Activated naive CD8-positive, alpha-beta T cell treated with anti-CD3 and anti-CD28 coated beads for 36 hours (primary cell): ENCODE measurements at places on chromosomes 11 and 22. TPM values are rescaled to one million over a fixed set of nuclear protein-coding genes. Genes with fewer than 3 reads are reported as not detected.
A peak's percentile ranks its signal among the peaks of the same experiment; 100 is the strongest.

DNA sequence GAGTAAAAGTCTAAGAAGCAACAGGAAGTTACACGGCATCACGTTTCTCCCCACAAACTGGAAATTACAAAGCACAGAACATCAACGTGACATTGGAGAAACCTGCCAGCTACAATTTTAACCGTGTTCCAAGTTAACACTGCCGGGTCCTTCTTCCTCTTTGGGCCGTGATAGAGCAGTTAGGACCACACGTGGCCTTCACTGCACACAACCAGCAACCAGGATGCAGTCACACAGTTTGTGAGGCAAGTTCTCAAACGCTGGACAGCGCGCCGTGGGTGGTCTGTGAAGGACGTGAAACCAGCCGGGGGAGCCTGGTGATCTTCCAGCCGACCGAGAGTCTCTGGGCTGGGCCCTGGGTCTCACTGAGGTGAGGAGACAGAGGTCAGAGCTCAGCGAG lies 14.6 kb downstream of the C11orf21 start:
- DNase-seq = no peak
- H3K27me3 ChIP-seq = no peaks in the 10 kb centered on the region
- peaks cover 5% of the 10 kb centered on the region for H3K36me3 ChIP-seq
- H3K4me1 ChIP-seq = peaks cover 7% of the 10 kb centered on the region

GRCh38 chr22:44685384-44686056 lies 16.5 kb upstream of the PRR5 start:
- peaks cover 38% of the 10 kb centered on the region for H3K4me1 ChIP-seq
- H3K27me3 ChIP-seq = no peaks in the 10 kb centered on the region
- H3K27ac ChIP-seq = peak overlapping the region; percentile 82

DNA sequence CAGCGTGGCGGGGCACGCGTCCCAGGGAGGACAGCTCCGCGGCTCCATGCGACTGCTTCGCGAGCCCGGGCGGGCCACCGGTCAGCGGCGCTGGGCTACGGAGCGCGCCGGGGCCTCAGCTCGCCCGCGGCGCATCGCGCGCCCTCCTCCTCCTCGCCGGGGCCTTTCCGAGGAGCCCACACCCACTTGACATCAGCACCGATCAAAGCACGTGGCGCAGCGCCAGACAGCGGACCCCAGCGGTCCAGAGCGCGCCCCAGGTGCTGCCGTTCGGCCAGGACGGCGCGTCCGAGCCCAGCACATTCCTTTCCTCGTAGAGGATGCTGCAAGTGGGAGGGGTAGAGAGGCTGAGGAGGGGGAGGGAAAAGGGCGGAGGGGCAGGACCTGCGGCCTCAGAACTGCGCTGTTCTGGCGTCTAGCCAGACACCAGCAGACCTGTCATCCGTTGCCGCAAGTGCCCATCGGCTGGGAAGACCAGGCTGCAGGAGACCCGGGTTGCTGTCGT lies 88.6 kb downstream of the PLEKHA7 start:
- peaks cover 9% of the 10 kb centered on the region for H3K4me1 ChIP-seq
- DNase-seq = peak; percentile 36
- H3K27ac ChIP-seq = peak overlapping the region; percentile 48
- no peaks in the 10 kb centered on the region for H3K36me3 ChIP-seq

FAT3 gene
- not detected for total RNA-seq

SPON1 gene
- 0.95 TPM for total RNA-seq

- H3K36me3 ChIP-seq = no peaks in the 10 kb centered on the region
- H3K27me3 ChIP-seq = no peaks in the 10 kb centered on the region
- H3K4me1 ChIP-seq = no peaks in the 10 kb centered on the region
- DNase-seq = no peak
Measured at GRCh38 chr11:125084057-125084416, 20.9 kb downstream of the SLC37A2 start.

GRCh38 chr11:119361941-119362725 lies 15.6 kb upstream of the MFRP start:
- no peaks in the 10 kb centered on the region for H3K36me3 ChIP-seq
- no peak overlapping the region for H3K4me3 ChIP-seq
- no peak overlapping the region for H3K27ac ChIP-seq
- DNase-seq = no peak
- peaks cover 53% of the 10 kb centered on the region for H3K27me3 ChIP-seq
- H3K4me1 ChIP-seq = peaks cover 5% of the 10 kb centered on the region

DNA sequence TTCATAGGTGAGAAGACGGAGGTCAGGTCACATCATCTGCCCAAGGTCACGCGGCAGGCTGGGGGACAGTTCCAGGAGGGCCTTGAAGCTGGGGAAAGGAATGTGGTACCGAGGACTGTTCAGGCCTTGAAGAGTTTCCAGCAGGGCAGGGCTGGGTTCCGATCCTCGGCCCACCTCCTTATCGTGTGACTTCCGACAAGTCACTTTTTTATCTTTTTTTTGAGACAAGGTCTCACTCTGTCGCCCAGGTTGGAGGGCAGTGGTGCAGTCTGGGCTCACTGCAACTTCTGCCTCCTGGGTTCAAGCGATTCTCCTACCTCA lies 623 bp downstream of the NDUFS8 start:
- peak overlapping the region; percentile 95 for H3K27ac ChIP-seq
- H3K4me3 ChIP-seq = peak overlapping the region; percentile 92
- no peak for DNase-seq
- peaks cover 3% of the 10 kb centered on the region for H3K36me3 ChIP-seq

DNA sequence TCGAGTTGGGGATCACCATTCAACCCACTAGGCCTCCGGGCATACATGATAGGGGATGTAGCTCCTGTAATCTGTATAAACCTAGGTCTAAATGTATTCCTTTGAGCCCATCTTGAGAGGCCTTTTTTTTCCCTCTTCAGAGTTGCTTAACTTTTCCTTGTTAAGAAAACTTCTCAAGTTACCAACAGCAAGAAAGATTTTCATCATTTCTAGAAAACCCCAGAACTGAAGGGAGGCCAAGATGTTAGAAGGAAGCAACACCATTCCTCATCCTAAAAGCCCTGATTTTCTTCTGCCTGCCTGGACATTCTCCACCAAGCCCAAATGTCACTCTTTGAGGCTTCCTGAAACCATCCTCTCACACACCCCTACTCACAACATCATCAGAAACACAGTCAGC lies 79.4 kb downstream of the TMPRSS5 start:
- H3K4me3 ChIP-seq = no peak overlapping the region
- no peaks in the 10 kb centered on the region for H3K4me1 ChIP-seq

GRCh38 chr11:15824060-15824459 lies 532.3 kb downstream of the SOX6 start:
- H3K27me3 ChIP-seq = peaks cover 13% of the 10 kb centered on the region
- no peaks in the 10 kb centered on the region for H3K4me1 ChIP-seq

ARHGAP42 gene
- 0.58 TPM for total RNA-seq

CDC45 gene
- total RNA-seq = 110 TPM

DNA sequence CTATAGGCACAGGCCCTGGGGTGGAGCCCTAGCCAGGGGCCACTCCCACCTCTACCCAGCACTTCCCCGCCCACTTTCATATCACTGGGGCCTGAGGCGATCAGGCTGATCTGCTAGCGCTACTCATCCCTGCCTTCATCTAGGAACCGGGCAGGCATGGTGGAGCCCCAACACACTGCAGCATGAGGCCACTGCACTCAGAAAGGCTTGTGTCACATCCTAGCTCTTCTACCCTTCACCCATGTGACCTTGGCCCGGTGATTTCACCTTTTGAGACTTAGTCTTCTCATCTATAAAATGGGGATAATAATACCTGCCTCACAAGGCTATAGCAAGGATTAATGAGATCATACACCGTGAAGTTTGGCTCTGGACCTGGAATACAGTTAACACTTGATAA lies 18.1 kb upstream of the GDPD5 start:
- H3K27ac ChIP-seq = no peak overlapping the region
- peaks cover 3% of the 10 kb centered on the region for H3K27me3 ChIP-seq
- H3K4me1 ChIP-seq = peaks cover 3% of the 10 kb centered on the region
- H3K4me3 ChIP-seq = no peak overlapping the region
- H3K36me3 ChIP-seq = no peaks in the 10 kb centered on the region

DNA sequence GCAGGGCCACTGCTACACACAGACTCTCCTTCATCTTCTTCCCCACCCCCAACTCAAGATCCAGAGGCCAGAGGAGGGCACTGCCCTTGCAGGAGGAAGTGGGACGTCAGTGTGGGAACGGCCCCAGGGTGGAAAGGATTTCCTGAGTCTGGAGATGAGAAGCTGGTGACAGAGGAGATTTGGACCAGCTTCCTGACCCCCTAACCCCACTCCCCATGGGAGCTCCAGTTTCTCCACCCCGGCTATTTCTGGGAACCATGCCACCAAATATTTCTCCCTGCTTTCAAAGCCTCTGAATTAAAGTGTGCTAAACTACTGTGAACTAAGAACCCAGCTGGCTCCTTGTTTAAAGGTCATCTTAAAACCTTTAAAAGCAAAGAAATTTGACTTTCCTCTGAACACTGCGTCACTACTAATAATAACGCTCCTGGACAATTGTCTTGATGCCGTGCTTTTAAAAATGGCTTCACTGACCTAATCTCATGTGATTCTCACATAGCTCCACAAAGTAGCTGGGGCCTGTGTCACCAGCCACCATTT lies 46.6 kb downstream of the CWC15 start:
- H3K27ac ChIP-seq = no peak overlapping the region
- H3K4me1 ChIP-seq = peaks cover 33% of the 10 kb centered on the region
- DNase-seq = no peak
- peaks cover 14% of the 10 kb centered on the region for H3K36me3 ChIP-seq
- no peak overlapping the region for H3K4me3 ChIP-seq
- H3K27me3 ChIP-seq = no peaks in the 10 kb centered on the region

DNA sequence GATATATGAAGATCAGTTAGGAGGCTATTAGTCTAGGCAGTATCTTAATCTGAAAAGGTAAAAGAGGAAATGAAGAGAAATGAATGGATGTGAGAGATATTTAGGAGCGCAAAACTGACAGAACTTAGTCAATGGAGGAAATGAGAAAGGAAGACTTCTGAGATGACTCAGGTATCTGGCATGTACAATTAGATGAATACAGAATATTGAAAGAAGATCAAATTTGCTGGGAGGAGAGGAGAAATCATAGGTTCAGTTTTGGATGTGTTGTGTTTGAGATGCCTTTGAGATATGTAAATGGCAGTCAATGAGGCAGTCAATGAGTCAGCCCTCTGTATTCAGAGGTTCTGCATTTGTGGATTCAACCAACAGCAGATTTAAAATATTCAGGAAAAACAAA lies 42.9 kb upstream of the GAB2 start:
- H3K4me1 ChIP-seq = peaks cover 16% of the 10 kb centered on the region
- no peak overlapping the region for H3K27ac ChIP-seq
- peaks cover 34% of the 10 kb centered on the region for H3K36me3 ChIP-seq
- no peaks in the 10 kb centered on the region for H3K27me3 ChIP-seq
- H3K4me3 ChIP-seq = no peak overlapping the region
